Left ventricle myocardium superior (tissue), 1 donor: ENCODE measurements at places on chromosomes 7 and 10. TPM values are rescaled to one million over a fixed set of nuclear protein-coding genes. Genes with fewer than 3 reads are reported as not detected.

Gene TMEM178B
- total RNA-seq = 38.2 TPM

Gene MAPK8
- 38.4 TPM for total RNA-seq

Gene GHRHR
- not detected for total RNA-seq

Gene RASSF4
- 93.5 TPM for total RNA-seq

Gene WNT2
- total RNA-seq = 0.57 TPM

Gene SEMA3D
- 0.94 TPM for total RNA-seq

Gene METTL2B
- total RNA-seq = 19.4 TPM

Gene SPDYE6
- total RNA-seq = not detected

GRCh38 chr10:18684416-18684815 lies 25.2 kb downstream of the ARL5B start:
- DNase-seq = no peak

DNA sequence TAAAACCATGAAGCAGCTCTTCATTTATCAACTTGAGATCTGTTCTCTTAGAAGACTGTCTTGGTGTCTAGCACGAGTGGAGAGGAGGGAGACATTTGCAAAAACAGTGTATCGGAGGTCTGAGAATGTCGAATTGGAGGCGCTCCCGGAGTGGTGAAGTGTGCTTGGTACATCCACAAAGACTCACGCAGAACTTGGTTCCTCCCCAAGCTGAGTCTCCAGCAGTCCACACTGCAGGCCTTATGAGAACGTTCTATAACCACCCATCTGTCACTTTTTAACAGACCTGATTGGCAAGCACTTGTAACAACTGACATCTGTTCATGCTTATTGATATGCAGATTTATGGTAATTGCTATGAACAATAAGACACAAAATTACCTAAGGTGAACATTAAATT lies 261.6 kb downstream of the CELF2 start:
- DNase-seq = no peak

- no peak for DNase-seq
Measured at GRCh38 chr10:125468278-125468677, 214.7 kb downstream of the TEX36 start.

DNA sequence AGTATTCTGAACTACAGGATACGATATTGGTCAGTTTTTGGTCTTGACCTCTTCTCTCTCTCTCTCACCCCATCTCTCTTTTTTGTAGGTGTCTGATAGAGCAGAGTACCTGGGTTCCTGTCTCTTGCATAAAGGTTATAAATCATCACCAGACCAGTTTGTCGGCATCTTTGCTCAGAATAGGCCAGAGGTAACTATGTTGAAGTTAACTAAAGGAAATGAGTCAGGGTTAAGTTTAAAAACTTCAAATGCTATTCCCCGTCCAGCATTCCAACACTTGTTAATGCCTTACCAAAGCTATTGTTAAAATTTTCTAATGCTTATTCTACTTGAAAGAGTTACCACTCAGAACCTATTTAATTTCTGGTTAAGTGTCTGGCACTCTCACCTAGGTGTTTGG lies 30.7 kb downstream of the ACSL5 start:
- no peak for DNase-seq

DNA sequence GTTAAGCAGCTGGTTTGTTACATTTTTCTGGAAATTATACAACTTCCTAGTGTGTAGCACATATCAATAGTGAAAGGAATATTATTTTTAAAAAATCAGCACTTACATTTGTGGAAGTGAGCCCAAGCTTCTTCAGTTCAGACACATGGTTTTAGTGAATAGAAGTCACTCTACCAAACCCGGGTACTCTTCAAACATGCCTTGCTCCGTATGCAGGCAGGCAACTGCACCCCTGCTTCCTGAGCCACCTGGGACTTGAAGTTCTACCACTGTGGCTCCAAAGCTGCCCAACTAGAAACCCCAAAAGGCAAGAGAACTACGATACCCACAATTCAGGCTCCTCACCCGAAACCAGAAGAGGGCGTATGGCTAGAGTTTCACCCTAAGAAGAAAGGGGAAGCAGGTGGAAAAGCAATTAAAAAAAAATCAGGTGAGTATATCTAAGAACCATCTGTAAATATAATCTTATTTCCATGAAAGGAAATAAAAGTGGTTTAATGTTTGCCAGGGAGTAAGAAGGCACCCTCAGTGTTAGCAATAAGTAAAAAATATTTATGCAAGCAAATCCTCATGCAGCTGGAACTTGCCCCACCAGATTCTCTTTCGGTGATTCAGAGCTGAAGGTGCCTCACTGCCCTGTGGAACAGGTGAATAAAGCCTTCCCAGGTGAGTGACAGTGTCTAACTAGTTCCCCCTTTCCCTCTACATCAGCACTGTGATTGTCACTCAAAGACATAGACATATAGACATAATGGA lies at the start of gene MACC1:
TSS of gene MACC1 (minus strand) at position 192 of the 756 bp plus-strand sequence. CDS start 55,522 bp downstream, outside the sequence.
- no peak for DNase-seq

GRCh38 chr10:102611514-102612087 lies 32.7 kb upstream of the TRIM8 start:
- no peak for DNase-seq

- no peak for DNase-seq
Measured at GRCh38 chr7:29249383-29249750, 54.8 kb downstream of the CHN2 start.

DNA sequence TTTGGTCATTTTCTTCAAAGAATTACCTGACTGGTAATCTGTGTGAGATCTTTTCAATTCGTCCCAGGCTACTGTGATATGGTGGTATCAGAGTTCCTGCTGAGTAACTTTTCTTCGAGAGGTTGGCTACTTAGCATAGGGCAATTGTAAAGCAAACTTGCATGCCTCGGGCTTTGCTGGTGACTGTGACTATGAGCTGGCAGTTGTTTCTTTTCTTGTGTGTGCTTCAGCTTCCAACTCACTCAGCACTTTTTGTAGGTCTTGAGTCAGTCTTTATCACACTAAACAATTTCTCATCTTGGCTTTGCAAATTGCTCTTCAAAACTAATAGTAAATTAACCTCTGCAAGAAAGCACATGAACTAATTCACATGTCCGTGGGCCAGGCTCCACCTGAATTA lies 44.3 kb downstream of the PRR15 start:
- DNase-seq = no peak

DNA sequence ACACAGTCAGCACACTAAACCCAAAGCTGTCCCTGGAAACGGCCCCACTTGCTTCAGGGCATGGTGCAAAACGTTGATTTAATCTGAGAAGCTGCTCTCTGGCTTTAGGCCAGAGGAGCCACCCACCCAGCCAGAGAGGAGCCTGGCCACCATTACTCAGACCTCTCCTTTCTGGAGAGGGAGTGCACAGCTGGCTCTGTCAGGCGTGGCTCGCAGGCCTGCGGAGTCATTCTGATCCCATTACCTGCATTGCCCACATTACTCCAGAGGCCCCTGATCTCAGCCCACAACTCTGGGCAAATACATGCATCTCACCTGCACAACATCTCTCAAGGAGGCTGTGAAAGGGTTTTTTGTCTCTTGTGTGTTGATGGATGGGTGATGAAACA lies 370.0 kb upstream of the IGFBP3 start:
- DNase-seq = no peak

DNA sequence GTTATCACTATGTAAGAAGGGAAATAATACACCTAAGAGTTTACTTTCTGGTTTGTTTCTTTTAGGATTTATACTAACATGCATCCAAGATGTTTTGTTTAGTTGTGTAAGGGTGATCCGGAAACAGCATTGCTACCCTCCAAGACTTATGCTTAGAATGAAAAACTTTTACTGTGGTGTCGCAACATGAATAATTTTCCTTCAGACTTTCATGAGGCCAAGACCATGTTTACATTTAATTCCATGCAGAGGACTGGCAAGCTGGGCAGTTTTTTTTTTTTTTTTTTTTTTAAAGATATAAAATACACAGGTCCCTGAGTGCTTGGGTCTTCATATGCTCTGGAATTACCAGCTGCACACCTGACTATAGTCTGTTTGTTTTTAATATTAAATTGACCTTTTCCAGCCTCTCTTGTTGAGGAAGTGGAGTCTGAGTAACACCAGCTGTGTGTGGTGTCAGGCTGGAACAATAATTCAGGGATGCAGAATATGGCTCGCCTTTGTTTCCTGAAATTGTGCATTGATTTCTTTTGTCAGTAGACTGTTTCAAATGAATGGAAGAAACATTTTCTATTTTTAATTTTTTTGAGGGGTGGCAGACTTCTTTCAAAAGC lies 81.7 kb downstream of the ST7 start:
- no peak for DNase-seq

DNA sequence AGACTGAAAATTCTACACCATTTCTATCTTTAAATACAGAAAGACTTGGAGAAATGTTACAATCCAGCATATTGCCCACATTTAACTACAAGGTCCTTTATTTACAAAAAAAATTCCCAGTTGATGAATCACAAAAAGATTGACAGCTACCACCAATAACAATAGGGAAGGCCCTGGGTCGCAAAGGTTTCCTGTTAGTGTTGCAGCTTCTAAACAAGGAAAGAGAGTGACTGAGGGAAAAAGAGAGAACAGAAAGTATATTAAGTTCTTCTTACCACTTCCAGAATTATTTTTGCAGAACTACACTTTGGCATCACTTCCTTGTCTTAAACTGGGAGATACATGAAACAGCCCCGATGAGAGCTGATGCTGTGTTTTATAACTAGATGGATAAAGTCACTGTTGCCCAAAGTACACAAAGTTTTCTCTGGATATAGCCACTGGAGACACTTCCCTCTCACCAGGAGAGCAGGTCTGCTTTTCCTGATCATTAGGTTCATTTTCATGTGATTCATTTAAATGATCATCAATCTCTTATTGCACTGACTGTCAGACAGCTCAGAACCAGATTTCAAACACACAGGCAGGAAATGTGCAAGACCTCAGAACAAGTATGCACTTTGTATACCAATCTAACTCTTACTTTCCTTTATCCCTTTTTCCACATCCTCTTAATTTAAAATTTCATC lies 57.0 kb downstream of the SHTN1 start:
- no peak for DNase-seq

GRCh38 chr7:110623436-110623835 lies 467.5 kb upstream of the LRRN3 start:
- no peak for DNase-seq

DNA sequence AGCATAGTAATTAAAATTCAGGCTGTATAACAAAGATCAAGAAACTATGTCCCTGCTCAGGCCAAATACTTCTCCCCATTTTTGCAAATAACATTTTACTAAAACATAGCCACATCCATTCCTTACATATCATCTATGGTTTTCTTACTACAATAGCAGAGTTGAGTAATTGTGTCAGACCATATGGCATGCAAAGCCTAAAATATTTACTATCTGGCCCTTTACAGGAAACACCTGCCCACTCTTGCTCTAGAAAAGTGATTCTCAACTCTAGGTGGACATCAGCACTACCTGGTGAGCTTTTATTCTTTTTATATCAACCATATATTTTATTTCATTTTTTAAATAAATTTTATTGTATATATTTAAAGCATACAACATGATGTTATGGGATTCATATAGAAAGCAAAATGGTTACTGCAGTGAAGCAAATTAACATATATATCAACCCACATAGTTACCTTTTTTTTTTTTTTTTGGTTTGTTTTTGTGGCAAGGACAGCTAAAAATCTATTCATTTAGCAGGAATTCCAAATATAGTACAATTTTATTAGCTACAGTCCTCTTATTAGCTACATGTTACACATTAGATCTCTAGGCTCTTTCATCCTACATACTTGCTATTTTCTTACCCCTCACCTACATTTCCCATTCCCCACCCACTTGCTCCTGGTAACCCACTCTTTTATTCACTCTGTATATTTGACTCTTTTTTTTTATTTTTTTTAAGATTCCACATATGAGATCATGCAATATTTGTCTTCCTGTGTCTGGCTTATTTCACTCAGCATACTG lies 19.6 kb downstream of the ABI1 start:
- DNase-seq = no peak

DNA sequence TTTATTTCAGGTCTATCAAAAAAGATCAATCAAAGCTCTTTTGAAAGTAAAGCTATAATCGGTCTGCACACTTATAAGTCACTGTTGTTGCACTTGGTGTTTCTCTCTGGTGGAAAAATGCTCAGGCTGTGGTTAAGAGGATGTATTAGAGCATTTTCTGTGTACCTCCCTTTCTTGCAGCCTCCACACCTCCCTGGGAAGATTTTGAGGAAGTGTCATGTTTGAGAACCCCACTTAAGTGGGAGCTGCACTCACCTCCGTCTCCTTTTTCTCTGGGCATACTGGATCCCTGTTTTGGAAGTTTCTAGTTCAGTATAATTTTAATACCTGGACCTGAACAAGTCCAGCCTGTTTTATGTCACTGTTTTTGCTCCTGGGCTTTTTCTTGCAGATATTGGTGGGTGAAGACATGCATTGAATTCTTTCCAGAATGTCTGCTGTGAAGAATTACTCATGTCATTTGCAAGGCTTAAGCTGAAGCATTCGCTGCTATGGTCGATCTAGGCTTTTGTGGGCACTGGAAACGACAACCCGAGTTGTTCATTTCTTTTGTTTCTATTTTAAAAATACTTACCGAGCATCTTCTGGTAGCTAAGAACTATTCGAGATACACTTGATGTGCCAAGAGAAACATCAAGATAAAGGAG lies 36.6 kb downstream of the TCF7L2 start:
- no peak for DNase-seq

DNA sequence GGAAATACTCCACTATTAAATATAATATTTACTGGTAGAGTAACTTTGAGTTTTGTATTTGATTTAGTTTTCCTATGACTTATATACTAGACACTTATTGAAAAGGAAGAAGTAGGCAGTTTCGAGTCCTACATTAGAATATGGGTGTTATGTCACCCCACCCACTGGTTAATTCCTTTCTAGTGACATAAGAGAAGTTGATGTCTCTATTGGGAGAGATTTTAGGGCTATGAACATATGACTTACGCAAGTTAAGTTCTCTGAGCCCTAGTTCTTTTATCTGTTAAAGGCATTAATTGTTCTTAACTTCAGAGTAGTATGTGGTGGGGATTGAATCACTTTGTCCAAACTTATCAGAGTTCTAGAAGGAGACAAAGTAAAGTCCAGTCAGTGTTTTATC lies 30.5 kb downstream of the CPED1 start:
- DNase-seq = no peak

GRCh38 chr10:130454543-130455000 lies 318.4 kb downstream of the GLRX3 start:
- no peak for DNase-seq

GRCh38 chr7:127702938-127703337 lies 50.9 kb downstream of the SND1 start:
- DNase-seq = no peak

GRCh38 chr10:88028654-88029053 lies 165.2 kb downstream of the PTEN start:
- DNase-seq = no peak

GRCh38 chr7:138030679-138031351 lies 28.9 kb upstream of the CREB3L2 start:
- DNase-seq = no peak

- DNase-seq = no peak
Measured at GRCh38 chr10:120572307-120572706, 115.3 kb downstream of the PLPP4 start.
